ENCODE measurements at places on chromosomes 7 and 10.

DNA sequence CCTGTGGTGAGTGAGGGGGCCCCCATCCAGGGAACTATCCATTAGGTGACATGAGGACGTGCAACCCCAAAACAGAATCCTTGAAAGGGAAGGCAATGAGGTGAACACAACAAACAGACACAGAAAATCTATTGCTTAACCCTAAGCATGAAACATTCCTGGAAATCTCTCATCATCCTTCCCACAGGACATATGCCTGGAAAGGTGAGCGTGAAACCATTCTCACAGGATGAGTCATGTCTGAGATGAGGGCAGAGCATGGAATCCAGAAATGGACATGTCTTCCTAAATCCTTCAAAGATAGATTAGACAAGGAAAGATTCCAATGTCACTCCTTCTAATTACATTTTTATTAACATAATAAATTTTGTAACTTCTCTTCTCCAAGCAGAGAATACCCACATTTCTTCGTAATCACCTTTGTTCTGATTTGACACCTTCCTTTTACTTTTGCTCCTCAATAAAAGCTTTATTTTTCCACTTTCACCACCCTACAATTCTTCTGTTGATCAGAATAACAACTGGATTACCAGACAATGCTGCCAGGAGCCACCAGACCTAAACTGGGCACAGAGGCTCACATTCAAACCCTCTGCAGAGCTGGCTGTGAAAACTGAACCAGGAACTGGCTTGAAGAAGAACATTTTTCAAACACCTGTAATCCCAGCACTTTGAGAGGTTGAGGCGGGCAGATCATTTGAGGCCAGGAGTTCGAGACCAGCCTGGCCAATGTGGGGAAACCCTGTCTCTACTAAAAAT, 67.2 kb downstream of the COBL start:
- no peak for DNase-seq

GRCh38 chr10:114996542-114996941, 58.5 kb downstream of the TRUB1 start:
- peak; percentile 70 for DNase-seq

GRCh38 chr10:105042906-105043552, 401.9 kb downstream of the SORCS3 start:
- no peak for DNase-seq

GRCh38 chr10:116629340-116629739, 8.6 kb downstream of the PNLIPRP2 start:
- no peak for DNase-seq

GRCh38 chr7:81433206-81433605, 336.6 kb downstream of the HGF start:
- DNase-seq, result no peak

DNA sequence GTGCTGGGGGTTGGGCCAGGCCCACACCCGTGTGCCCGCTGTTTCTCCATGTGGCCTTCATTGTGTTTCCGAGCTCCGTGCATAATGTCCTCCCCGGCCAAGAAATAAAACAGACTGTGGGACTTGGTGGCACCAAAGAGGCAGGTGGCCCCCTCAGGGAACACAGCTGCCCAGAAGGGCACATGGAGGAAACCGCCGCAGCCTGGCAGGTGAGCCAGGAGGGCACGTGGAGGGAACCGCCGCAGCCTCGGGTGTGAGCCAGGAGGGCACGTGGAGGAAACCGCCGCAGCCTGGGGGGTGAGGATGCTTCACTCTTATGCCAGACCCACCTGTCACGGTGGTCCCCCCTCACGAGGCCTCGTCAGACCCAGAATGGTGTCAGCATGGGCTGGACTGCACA, 288.7 kb downstream of the WDR37 start:
- DNase-seq, result no peak

GRCh38 chr10:90777621-90778020, 80.2 kb downstream of the HTR7 start:
- peak; percentile 19 for DNase-seq

- DNase-seq, result peak; percentile 90
Measured at GRCh38 chr10:89458291-89458690, 43.9 kb downstream of the IFIT5 start.

- DNase-seq, result no peak
Measured at GRCh38 chr7:73659983-73660382, 7.6 kb upstream of the VPS37D start.

GRCh38 chr10:30751678-30752331, 122.3 kb upstream of the LYZL2 start:
- peak; percentile 41 for DNase-seq

- DNase-seq, result peak; percentile 23
Measured at GRCh38 chr7:106613848-106614560, 47.0 kb downstream of the CCDC71L start.

GRCh38 chr7:94687810-94688209, 31.9 kb upstream of the SGCE start:
- no peak for DNase-seq

DNA sequence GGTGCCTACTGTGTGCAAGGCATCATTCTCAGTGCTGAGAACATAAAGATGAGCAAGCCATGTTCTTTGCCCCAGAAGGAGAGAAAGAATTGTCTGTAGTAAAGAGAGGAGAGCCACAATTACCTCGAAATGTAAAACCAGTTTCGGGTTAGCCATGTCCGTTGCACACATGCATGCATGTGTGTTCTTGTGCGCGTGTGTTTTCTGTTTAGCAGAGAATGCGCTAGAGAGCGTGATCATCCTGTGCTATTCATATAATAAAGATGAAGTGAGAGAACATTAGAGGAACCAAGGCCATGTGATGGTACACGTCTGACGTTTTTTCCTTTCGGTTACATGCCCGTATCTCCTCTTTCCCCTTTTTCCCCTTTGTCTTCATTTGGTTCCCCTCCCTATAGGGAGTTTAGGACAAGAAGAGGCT, 158.2 kb downstream of the CELF2 start:
- DNase-seq, result no peak

GRCh38 chr7:111232249-111233084, 141.5 kb downstream of the LRRN3 start:
- DNase-seq, result peak; percentile 74

DNA sequence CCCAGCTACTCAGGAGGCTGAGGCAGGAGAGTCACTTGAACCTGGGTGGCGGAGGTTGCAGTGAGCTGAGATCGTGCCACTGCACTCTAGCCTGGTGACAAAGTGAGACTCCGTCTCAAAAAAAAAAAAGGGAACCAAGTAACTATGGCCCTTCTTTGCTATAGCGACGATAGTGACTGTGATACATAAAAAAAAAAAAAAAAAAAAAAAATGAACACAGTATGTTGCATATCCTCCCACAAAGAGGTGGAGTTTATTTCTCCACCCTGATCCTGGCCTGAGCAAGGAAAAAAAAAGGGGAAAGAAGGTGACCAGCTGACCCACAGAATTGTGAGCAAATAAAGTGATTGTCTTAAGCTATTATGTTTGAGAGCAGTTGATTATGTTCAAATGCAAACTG, 42.3 kb upstream of the STEAP1B start:
- no peak for DNase-seq

DNA sequence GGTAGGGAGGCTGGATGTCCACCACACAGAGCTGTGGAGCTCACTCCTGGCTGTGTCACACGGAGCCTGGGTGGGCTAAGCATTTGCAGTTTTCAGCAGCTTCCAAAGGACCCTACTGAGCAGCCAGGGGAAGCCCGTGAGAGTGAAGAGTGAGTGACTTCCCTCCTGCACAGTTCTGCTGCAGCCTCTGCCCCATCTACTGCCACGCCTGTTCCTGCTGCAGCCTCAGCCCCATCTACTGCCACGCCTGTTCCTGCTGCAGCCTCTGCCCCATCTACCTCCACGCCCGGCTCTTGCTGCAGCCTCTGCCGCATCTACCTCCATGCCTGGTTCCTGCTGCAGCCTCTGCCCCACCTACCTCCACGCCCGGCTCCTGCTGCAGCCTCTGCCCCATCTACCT, 12.2 kb downstream of the ADAM8 start:
- DNase-seq, result no peak

- peak; percentile 32 for DNase-seq
Measured at GRCh38 chr10:131901181-131901829, 497 bp downstream of the PPP2R2D start.

DNA sequence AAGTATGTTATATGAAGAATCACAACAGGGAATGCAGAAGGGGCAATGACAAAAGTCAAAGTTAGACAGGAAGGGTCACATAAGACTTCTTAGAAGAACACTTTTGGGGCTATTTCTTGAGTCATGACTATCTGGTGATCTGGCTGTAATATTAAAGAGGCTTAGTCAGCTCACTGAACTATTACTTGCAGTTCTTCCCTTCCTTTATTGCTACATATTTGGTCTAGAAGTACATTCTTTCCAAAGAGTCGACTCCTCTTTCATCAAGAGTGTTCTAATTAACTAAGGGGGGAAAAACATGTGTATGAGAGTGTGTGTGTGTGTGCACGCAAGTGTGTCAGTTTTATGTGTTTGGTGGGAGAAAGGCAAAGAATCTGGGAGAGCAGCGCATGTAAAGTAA, 247.3 kb upstream of the LRRTM3 start:
- DNase-seq, result no peak

GRCh38 chr10:43126759-43127424, 11.4 kb upstream of the CSGALNACT2 start:
- DNase-seq, result no peak

DNA sequence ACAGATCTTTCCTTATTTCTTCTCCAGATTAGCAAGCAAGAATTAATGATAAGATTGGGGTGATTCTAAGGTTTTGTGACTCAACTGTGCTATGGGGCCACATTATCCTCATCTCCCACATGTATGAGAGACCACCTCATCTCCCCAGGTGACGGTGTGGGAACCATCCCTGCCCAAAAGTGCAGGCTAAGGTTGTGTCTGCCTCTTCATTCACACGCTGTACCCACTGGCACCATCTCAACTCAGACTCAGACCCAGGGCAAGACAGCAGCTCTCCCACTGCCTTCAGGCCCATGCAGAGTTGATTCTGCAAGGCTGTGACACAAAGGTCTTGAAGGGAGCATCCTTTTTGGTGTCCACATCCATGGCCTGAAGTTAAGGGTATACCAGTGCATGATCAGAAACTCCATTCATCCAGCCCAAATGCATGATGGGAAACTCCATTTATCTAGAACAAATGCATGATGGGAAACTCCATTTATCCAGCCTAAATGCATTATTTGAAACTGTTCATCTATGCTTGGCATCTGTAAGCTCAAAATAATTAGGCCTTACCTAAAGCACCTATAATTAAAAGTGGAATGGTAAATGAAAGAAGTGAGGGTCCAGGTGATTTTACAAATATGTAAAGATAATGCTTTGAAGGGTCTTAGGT, 99.4 kb downstream of the TCERG1L start:
- no peak for DNase-seq

DNA sequence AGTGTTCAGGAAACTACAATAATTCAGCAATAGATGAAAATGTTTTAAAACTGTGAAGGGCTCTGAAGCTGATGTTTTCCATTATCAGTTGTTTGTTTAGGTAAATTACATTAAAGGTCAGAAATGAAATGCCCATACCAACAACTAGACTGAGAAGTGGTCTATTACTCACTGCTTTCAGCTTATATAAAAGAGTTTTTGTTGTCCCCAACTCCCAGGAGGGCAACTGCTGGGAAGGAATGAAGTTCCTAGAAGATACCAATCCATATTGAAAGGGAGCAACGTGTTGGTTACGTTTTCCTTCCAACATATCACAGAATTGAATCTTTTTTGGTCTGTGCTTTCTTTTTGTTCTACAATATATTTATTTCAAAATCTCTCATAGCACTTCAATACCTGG, 330.6 kb upstream of the LRRN3 start:
- no peak for DNase-seq

DNA sequence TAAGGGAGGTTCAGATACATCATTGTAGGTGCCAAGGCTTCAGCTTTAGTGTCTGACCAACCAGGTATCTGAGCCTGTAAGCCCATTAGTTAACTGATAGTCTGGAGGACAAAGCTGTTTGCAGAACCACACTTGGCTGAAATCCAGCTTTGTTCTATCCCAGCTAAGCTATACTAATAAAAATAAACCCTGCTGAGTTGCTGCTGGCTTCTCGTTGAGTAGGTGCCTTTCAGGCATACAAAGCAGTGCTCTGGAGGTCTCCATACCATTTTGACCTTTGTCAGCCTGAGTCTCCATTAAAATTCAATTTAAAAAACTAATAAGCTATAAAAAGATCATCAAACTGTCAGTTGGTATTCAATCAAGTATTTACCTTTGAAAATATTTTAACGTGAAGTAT, 22.0 kb downstream of the CDCA7L start:
- peak; percentile 40 for DNase-seq

DNA sequence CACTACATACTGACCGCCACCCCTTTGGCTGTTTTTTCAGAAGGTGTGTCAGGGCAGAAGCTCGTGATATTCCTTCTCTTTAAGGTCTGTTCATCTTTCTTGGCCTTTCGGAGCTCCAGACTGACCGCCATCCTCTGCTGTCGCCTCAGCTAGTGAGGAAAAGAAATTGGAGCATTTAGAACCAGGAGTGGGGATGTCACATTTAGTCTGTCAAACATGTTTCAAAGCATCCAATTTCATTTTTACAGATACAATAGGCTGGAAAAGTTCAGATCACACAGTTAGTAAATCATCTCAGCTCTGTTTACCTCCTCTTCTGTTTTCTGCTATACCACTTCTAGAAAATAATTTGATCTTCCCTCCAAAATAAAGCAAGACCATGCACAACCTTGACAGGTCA, 4.8 kb downstream of the KPNA7 start:
- no peak for DNase-seq

DNA sequence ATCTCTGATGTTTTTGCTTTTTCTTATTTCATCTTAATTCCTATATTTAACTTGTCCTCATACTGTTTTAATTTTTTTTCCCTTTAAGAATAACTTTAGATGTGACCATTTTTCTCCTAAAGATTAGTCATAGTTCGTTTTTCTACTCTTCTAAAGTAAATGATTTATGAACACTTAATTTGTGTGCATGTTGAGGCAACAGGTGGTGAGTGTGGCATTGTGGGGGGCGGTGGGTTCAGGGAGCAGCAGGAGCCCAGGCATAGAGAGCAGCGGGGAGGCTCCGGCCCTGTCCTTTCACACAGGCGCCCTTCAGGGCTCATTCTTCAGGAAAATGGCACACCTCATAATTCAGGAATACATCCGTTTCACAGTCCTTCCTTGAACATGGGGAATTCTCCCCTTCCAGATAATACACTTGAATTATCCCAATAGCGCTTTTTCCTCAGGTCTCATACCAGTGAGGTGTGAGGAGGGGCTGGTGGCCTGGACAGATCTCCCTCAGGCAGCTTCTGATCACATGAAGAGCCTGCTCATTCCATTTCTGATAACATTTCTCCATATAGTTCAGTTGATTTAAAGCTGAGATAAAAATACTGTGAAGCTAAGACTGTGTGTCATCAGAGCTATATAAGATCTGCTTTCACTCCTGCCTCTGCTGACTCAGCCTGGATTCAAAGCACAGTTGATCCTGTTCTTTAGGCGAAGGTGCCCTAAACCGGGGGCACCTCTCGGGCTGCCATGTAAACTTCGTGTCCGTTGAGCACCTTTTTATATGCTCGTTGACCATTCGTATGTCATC, 40.2 kb downstream of the CUL1 start:
- DNase-seq, result no peak

Measured in M059J (cell line).